ENCODE measurements at places on chromosomes 11 and 22.
A peak's percentile ranks its signal among the peaks of the same experiment; 100 is the strongest.

- DNase-seq = no peak
Observed at GRCh38 chr11:27717377-27717776, 17.1 kb upstream of the BDNF start.

DNA sequence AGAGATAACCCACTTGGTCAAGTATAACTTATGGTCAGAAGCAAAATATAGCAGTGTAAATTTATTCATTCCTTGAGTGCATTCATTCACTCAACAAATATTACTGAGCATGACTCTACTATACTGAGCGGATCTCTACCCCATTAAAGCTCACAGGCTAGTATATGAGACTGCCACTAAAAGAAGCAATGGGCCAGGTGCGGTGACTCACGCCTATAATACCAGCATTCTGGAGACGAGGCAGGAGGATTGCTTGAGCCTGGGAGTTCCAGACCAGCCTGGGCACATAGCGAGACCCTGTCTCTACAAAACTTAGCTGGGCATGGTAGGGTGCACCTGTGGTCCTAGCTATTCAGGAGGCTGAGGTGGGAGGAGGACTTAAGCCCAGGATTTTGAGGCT lies 197.6 kb upstream of the BLID start:
- no peak for DNase-seq

- DNase-seq = no peak
Observed at GRCh38 chr22:48622891-48623545, 1204.7 kb downstream of the BRD1 start.

- DNase-seq = no peak
Observed at GRCh38 chr11:83543706-83544439, 257.7 kb upstream of the CCDC90B start.

DNA sequence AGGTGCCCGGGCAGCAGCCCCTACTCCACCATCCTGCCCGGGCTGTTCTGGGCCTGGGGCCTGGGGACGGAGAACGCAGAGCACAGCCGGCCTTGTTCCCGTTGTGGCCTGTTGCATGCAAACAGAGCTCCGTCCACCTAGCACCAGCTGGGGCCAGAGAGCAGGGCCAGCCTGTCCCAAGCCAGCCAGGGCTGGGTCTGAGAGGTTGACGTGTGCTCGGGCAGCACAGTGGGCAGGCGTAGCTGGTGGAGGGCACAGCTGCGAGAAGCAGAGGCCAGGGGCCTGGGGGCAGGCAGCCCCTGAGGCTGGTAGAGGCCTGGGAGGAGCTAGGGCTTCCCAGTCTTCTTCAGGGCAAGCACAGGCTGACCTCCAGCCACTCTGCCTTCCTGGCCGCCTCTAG lies 1192.6 kb downstream of the BRD1 start:
- DNase-seq = no peak

DNA sequence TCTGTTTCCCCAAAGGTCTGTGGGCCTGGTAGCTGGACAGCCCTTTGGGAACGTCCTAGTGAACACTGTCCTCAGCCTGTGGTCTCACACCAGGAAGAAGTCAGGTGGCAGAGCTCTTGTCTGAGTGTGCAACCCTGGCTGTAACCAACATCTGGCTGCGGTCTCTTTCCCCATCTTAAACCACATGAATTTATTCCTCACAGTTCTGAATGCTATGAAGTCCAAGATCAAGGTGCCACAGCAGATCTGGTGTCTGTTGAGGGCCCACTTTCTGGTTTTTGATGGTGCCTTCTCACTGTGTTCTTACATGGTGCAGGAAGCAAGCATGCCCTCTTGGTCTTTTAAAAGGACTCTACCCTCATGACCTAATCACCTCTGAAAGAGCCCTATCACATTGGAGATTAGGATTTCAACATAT lies 2.7 kb downstream of the UPB1 start:
- peak; percentile 65 for DNase-seq

GRCh38 chr11:37230865-37231264 lies 632.8 kb upstream of the RAG2 start:
- no peak for DNase-seq

GRCh38 chr11:65883786-65884715 lies 4.2 kb downstream of the FIBP start:
- DNase-seq = no peak

DNA sequence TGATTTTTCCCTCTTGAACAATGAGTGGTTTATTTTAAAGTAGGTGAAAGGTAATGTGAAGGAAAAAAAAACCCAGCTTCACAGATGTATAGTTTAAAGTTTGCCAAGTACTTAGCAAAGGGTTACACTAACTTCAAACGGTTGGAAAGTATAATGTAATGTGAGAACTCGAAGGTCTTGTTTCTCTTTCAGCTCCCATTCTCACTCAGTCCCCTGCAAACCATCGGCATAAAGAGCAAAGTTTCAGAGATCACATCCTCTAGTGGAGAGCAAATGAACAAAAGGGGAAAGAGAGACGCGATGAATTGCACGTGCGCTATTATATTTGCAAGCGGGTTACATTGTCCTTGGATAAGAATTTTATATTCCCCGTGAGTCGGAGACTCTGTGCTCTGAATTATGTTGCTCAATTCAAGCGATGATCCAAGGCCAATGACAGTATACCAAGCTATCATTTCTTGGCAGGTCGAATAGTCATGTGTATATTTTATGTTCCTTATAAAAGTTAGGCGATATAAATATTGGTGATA lies 37.6 kb upstream of the BIRC3 start:
- no peak for DNase-seq

DNA sequence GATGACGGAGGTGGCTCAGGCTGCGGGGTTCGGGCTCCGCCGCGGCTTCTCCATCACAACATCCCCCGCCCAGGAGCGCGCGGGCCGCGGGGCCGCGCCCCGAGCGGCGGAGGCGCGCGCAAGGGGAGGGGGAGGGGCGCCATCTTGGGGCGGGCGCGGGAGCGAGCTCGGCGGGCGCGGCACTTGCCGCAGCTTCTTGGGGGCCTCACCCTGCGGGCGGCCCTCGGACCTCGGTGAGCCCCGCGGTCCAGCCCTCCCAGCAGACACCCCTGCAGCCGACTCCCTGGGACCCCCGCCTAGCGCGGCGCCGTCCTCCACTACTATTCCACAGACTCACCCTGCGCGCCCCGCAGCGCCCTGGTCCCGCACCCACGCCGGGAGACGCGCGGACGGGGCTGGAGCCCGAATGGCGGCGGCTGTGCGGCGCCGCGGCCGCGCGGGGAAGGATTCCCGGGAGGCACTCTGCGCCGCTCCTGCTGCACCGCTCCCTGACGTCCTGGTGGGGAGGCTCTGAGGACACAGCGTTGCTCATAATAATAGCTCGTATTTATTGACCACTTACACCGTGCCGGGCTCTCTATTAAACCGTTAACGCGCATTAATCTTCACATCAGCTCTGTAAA lies at the start of gene APBB1:
Gene APBB1, minus strand, starts transcription at position 86 of the 623 bp plus-strand sequence. CDS start 7,747 bp downstream, outside the sequence.
- DNase-seq = peak; percentile 77
